ENCODE measurements at places on chromosomes 1 and 21.

DNA sequence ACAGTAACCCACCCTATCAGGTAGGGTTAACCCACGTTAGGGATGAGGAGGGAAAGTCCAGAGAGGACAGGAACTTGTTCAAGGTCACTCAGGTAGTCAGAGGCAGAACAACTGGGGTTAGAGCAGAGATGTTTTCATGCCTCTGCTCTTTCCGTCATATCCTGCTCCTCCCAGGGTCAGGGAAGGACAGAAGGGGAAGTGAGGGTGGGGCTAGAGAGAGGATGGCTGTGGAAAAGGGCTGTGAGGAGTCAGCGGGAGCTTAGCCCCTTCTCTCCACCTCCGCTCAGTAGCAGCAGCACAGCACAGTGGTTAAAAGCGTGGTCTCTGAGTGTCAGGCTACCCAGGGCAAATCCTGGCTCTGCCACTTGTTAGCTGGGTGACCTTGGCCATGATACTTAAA lies 36.5 kb downstream of the DDX20 start:
- no peak for DNase-seq

DNA sequence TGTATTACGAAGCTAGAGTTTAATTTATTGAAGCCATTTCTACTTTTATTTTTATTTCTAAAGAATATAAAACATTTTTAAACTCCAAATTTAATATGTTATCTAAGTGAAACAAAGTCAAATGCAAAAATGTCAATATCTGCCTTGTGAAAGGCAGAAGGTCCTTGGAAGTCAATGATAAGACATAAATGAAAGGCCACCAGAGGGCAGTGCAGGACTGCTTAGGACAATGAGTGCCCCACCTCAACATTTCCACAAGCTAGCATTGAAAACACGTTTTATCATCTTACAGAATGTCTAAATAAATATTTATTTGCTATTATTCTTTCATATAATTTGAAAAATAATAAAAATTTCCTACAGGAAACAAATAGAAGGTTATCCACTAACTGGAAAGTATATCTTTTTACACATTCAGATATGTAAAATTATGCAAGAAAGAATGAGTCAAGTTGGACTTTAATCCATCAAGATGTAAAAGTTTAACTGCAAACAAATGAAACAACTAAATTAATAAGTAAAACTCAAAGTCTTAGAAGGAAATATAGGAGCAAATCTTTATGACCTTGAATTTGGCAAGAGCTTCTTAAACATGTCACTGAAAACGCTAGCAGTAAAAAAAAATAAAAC lies 140.1 kb upstream of the FMN2 start:
- DNase-seq = peak; percentile 63

GRCh38 chr1:228013131-228013934 lies 6.5 kb downstream of the WNT3A start:
- no peak for DNase-seq

DNA sequence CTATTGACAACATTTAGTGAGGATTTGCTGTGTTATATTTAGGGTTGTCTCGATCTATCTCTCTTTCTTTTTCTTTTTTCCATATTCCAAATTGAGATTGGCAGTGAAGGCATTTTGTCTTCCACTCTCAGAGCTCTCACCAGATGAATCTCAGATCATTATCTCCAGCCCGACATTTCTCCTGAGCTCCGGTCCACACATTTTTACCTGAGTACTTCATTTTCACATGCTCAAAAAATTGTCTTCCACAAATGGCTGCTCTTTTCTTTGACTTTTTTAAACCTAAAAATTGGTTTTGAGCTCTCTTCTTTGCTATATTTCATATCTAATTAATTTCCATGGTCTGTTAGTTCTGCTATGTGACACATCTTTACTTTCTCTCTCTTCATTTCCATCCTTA lies 56.9 kb upstream of the ASB17 start:
- DNase-seq = no peak

- no peak for DNase-seq
Measured at GRCh38 chr1:182666706-182667105, 17.7 kb downstream of the RGS8 start.

GRCh38 chr21:44285138-44285992 lies at the start of gene AIRE:
Gene AIRE, plus strand, starts transcription at chr21:44285876. Its CDS starts 131 bp downstream, at chr21:44286007.
- DNase-seq = no peak

DNA sequence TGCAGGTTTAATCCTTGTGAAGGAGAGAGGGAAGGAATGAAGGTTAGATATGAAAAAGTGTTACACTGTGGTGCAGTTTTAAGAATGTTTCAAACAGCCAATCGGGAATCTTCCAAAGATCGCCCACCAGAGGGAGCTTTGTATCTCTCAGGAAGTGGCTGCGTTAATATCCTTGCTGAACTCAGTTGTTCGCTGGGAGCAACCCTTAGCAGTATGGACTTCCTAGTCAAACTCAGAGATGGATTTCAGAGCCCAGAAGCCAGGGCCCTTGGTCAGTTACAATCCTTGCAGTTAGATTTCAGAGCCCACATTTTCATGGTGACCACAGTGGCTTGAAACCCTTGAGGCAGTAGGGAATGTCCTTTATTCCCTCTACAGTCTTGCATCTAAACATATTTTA lies 136.2 kb downstream of the NTNG1 start:
- no peak for DNase-seq

GRCh38 chr1:221431068-221431651 lies 310.7 kb downstream of the DUSP10 start:
- DNase-seq = no peak

DNA sequence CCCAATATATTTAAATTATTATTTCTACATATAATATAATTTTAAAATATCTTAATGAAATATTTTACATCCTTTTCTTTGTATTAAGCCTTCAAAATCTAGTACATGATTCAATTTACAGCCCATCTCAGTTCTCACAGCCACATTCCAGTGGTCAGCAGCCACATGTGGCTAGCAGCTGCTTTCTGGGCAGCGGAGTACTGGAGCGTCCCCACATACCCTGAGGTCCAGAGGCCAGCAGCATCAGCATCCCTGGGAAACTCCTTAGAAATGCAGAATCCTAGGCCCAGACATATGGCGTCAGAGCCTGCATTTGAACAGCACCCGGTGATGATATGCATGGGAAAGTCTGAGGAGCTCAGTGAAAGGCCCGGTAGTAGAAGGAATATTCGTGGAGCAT lies 8.6 kb upstream of the LHX4 start:
- DNase-seq = no peak

- peak; percentile 90 for DNase-seq
Measured at GRCh38 chr1:27395441-27396195, 3.2 kb downstream of the GPR3 start.

DNA sequence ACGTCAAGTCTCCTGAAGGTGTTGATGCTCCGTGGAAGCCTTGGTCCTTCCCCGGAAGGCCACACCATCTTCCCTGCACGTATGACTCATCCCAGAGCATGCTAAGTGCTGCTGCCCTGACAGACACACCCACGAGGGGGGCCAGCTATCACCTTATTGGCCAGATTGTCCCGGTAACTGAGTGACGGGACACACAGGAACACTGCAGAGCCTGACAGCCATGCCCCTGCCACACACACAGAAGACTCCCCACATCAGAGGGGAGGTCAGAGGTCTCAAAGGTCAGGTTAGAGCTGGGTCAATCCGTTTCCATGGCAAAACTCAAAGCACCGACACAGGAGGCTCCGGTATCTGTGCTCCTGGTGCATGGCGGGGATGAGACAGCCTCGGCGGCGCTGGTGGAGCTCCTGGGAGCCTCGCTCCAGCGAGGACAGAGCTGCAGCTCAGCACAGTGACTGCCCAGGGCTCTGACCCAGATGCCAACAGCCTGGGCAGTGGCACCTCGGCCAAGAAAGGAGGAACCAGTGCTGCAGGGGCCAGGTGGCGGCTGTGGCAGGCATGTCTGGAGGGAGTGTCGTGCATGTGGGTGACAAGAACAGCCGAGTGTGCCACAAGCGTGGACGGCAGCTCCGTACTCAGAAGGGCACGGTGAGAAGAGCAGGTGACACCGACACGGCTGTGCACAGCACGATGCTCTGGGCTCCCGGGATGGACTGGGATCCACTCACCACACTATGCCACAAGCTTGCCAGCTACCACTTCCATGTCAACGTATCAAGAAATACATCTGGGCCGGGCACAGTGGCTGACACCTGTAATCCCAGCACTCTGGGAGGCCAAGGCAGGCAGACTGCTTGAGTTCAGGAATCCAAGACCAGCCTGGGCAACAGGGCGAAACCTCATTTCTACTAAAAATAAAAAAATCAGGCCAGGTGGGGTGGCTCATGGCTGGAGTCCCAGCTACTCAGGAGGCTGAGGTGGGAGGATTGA lies 14.8 kb upstream of the TMEM240 start:
- DNase-seq = no peak

DNA sequence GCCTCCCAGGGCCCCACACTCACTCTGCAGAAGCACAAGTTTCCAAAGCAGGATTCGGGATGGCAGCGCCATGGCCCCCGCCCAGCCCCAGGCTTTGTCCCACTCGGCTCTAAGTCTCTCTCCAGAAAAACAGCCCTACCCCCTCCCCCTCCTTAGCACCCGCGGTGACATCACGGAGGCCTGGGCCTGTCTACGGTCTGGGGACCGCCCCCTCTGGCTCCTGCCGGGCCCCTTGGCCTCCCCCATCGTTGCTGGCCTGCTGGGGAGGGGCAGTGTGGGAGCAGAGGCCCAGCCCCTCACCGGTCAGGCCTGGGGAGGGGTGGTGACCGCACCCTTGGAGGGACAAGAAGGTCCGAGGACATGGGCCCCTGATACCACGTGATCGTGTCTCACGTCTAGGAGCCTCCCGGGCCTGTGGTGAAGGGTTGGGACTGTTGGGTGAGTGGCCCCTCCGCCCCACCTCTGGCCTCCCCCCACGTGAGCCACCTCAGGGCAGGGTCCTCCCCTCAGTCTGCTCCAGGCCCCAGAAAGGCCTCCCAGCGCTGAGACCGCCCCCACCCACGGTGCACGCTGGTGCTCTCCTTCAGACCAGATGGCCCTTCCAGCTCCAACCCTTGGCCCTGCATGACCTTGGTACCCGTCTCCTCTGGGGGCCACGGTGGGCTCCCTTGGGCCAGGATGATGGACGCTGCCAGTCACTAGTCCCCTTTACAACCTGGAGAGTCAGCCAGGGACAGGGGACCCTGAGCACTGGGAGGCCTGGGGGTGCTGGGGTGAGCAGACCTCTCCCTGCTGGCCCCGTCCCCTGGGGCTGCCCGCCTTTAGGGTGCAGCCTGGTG lies at the start of gene MXRA8:
Gene MXRA8, minus strand, starts transcription at position 123 of the 839 bp plus-strand sequence. Its CDS starts 51 bp downstream, at position 72.
- DNase-seq = no peak

DNA sequence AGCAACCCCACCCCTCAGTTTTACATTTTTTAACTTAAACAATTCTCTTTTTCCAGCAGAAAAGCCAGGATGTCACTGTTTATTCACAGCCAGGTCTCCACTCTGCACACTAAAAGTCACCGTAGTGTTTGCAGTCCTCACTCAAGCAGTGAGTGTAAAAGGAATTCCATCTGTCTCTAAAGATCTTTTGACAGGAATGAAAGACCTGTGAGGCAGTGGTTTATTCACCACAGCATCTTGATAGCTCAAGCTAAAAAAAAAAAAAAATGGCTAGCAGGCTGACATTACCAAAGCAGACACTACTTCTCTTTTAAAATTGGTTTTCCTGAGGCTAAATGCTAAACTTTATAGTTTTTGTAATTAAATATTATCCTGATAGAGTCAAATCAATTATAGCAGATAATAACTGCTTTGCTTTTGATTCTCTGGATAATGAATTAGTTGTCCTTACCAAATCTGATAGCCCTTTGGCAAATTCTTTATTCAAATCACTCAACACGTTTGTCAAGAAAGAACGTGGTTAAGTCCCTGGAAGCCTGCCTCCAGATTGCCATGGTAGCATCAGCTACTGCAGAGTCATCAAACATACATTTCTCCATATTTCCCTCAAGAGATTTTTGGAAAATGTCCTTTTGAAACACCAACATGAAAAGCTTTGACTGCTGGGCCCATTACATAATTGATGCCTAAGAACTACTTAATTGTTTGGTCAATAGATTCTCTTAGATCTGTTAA lies 22.2 kb upstream of the SLC5A9 start:
- DNase-seq = no peak
